ENCODE measurements at places on chromosomes 2 and 18.
A peak's percentile ranks its signal among the peaks of the same experiment; 100 is the strongest.

- DNase-seq, result no peak
Observed at GRCh38 chr2:28359222-28360057, 33.2 kb upstream of the FOSL2 start.

GRCh38 chr2:30481323-30481800 lies 34.3 kb downstream of the LCLAT1 start:
- peak; percentile 16 for DNase-seq

DNA sequence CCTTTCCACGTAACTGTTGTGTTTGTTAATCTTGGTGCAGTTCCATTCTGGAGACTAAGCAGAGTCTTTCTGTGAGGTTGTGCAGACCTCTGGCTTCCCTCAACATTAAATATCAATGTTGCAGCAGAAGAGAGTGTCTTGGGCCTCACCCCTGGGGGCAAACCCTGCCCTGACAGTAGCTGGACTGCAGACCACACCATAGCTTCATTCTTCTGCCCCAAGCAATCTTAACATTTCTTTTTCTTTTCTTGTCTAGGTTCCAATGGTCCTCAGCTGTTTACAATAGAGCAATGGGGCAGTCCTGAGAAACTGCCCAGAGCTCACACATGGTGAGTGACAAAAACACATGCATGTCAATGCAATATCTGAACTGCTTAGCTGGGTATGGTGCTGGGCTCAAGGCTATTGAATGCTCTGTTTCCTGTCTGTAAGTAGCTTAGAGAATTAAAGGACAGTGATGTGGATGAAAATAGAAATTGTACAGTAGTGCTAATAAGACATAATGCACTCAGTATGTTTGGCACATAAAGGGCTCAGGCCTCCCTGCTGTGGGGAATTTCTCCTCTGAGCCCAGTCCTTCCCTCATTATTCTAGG lies 237.6 kb downstream of the ALPK2 start:
- peak; percentile 33 for DNase-seq

DNA sequence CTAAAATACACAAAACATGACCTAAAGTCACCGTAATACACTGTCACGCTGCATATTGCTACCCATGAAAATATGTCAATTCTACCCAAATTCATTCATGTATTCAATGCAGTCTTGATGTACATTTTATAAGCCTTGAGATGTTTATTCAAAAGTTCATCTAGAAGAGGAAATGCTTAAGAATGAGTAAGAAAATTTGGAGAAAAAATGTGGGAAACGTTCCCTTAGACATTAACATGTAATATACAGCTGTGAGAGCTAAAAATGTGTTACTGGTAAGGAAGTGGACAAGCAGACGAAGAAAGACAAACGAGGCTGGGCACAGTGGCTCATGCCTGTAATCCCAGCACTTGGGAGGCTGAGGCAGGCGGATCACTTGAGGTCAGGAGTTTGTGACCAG lies 37.3 kb downstream of the THAP4 start:
- no peak for DNase-seq

DNA sequence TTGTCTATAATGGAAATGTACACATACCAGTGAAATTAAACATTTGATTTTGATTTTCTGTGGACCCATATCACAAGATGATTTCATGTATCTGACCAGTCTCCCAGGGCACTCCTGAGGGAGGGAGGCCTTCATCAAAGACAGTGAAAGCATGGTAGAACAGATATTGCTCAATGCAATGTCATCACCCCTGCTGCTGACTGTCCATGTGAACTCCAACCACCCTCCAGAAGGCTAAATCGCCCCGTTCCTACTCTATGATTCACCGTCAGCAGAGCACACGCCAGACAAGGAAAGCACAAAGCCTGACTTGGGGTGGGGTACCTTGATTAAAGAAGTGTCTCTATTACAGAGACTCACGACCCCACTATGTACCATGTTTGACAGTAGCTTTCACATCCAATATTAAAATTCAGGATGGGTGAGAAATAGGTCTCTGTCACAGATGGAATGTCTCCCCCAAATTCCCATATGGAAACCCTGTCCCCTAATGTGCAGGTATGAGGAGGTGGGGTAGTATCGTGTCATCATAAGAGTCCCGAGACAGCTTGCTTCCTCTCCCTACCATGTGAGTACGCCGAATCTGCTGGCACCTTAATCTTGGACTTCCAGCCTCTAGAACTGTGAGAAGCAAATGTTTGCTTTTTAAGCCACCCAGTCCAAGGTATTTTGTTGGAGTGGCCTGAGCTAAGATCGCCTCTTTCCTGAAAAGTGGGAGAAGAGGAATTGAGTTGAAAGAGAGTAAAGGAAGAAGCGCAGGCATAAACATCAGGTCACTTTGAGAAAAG lies 42.4 kb downstream of the CYB5A start:
- peak; percentile 9 for DNase-seq

- peak; percentile 33 for DNase-seq
Observed at GRCh38 chr2:211035548-211036185, 479.3 kb downstream of the CPS1 start.

DNA sequence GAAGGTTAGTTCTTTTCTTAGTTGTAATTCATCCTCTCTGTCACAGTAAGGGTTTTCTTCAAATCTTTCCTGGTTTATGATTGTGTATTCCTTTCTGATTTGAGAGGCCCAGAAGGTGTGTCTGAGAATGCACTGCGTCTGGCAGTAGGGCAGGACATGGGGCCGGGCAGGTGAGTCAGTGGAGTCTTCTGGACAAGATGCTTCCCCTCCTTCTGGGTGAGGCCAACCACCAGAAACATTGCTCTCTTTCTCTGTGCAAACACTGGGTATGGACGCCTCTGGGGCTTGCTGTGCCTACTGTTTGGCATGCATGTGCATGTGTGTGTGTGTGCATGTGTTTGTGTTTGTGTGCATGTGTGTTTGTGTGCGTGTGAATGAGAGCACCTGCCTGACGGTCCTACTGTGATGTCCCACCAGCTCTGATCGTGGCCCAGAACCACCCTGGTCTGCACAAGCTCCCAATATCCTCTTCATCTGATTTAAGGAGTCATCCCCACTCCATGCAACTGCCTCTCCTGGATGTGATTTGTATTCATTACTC lies 93.2 kb upstream of the DLX2 start:
- DNase-seq, result no peak

DNA sequence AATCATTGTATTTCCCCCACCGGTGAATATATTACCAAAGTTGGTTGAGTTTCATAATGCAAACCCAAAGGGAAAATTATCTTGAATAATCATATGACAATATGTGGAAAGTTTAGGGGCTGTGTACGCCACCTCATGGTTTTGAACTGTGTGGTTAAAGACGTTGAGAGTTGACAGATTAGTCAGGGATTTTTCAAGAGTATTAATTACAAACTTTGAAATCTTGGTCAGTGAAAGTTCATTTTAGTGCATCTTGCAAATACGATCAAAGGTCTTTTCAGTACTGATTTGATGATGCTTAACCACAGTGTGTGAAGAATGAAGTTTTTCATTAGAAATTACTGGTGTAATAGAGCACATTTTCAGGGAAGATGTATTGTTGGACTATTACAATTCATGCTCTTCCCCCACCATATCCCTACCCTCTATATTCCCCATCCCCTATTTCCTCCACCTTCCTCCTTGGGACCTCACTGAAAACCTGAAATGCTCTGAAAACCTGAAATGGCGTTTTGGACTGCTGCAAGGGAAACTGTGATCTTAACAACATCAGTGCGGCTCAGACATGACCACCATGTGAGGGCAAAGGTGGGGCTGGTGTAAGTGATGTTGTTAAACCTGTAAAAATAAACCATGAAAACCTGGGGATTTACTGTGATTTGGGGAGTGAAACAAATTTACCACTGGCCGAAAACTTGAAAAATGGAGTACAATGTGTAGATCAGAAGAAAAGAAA lies 4.5 kb upstream of the BCL2L11 start:
- DNase-seq, result no peak

DNA sequence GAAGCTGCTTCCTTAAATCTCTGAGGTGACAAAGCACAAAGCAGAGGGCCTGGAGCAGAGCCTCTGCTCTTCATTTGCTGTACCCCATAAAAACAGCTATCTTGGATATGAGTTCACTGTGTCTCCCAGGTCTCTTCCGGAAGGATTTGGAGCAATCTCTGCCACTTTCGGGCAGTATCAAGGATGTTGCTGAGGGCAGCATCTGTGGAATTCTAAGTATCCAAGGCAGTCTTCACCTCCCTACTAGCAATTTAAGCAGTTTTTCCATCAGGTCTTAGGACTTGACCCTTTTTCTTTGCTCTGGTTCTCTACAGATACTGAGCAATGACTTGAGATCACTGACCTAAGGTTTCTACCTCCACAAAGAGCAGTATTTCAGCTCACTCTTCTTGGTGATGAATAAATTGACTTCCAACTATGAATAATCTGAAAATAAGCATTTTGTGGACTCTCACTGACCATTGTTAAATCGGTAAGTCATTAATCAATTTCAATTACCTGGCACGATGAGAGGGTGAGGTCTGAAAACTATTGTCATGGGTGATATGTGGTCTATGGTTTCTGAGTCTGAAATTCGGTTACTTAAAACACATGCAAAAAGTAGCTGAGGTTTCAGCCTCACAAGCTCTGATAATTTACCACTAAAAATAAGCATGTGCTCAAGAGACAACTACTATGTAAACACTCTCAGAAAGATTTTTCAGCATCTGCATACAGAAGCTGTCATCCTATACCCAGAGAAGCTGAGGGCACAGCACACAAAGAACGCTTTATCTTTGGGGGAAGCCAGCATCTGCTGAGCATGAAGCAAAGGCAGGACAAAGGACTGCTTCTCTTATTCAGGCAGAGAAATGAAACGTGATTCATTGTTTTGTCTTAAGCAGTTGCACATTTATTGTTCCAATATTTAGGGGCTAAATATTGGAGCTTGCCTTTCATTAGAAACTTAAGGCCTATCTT lies 32.1 kb upstream of the SPATS2L start:
- DNase-seq, result peak; percentile 95

- no peak for DNase-seq
Observed at GRCh38 chr18:37242826-37243560, 322.6 kb downstream of the CELF4 start.

GRCh38 chr2:238022594-238023157 lies 38.1 kb upstream of the SCLY start:
- no peak for DNase-seq

- no peak for DNase-seq
Observed at GRCh38 chr18:76715012-76715610, 107.2 kb upstream of the ZNF236 start.

- DNase-seq, result no peak
Observed at GRCh38 chr18:31185186-31185950, 22.7 kb upstream of the DSC1 start.

DNA sequence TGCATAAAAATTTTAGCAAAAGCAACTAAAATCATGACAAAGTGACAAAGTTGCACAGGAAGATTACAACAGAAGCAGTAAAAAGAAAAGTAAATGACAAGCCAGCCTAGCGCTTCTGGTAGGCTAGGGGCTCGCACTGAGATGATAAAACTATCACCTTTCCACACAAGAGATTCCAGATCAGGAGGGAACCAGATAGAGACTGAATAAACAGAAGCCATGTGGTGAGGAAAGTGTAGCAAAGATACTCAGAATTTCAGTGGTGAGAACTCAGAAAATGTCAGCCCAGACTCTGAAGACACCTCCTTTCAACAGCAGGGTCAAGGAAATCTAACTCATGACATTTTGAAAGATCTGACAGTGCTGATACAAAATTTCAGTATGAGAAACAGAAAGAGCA lies 77.4 kb upstream of the DNAJC10 start:
- DNase-seq, result no peak

GRCh38 chr2:217724471-217724870 lies 278.3 kb downstream of the TNS1 start:
- DNase-seq, result no peak

- DNase-seq, result no peak
Observed at GRCh38 chr18:25279961-25280360, 72.0 kb downstream of the ZNF521 start.

GRCh38 chr2:205792908-205793307 lies 110.6 kb downstream of the NRP2 start:
- no peak for DNase-seq

DNA sequence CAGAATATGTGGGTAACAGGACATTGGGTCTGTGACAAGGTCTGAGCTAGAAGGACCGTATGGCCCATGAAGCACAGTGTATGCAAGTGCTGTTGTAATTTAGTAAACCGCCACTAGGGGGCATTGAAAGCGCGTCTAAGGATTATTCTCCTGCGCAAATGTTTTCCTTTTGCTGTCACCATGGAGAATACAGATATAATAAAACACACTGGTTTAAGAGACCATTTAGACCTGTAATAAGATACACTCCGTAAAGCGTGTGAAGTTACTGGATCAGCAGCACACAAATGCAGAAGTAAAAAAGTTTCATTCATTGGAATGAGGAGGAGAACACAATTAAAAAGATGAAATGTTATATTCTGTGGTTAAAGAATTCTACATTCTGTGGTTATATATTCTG lies 272.4 kb downstream of the AGAP1 start:
- peak; percentile 64 for DNase-seq

- DNase-seq, result no peak
Observed at GRCh38 chr2:202007015-202007982, 26.4 kb upstream of the FZD7 start.

DNA sequence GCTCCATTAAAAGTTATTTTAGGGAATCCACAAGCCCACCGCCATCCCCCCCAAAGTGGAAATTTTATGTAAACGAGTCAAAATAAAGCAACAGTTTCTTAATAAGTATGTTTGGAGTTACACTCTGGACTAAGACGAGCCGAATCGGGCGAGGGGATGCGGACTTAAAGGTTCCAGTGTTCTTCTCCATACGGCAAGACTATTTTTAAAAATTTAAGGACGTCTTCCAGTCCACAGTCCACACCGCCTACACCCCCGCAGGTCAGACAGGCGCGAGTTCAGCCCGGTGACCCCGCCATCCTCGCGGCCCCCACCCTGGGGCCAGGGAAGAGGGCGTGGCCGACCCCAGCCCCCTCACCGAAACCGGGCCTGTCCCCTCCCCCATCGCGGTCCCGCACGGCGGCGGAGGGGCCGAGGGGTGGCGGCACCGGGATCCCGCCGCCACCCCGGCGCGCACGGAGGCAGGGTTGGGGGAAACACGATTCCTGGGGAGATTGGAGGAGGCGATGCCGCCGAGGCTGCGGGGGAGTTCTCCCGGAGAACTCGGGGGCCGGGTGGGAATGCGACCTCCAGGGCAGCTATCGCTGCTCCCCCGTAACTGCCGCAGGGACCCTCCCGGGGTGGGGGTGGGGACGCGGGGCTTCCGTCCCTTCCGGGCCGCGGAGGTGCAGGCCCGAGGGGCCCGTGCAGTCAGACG lies 24.5 kb upstream of the SMAD7 start:
- no peak for DNase-seq

DNA sequence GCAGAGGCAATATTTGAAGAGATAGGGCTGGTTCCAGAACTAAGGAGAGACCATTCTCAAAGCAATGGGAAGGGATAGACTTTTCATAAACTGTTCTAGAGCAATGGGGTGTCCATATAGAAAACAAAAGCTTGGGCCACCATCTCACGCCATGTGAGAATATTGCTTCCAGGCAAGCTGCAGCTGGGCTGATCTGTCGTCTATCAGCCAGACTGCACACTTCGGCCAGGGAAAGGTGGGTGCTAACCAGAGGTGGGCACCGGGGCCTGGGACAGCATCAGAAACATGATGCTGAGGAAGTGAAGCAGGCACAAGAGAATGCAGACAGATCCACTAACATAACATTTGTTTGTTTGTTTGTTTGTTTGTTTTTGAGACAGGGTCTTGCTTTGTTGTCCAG lies 43.7 kb downstream of the MYO7B start:
- DNase-seq, result no peak

GRCh38 chr2:119323459-119323858 lies 43.2 kb downstream of the C2orf76 start:
- no peak for DNase-seq

- DNase-seq, result no peak
Observed at GRCh38 chr2:71605781-71606241, 152.4 kb downstream of the DYSF start.

- DNase-seq, result no peak
Observed at GRCh38 chr2:20530520-20530919, 83.6 kb downstream of the RHOB start.
